ENCODE measurements at places on chromosomes 5 and 9.

DNA sequence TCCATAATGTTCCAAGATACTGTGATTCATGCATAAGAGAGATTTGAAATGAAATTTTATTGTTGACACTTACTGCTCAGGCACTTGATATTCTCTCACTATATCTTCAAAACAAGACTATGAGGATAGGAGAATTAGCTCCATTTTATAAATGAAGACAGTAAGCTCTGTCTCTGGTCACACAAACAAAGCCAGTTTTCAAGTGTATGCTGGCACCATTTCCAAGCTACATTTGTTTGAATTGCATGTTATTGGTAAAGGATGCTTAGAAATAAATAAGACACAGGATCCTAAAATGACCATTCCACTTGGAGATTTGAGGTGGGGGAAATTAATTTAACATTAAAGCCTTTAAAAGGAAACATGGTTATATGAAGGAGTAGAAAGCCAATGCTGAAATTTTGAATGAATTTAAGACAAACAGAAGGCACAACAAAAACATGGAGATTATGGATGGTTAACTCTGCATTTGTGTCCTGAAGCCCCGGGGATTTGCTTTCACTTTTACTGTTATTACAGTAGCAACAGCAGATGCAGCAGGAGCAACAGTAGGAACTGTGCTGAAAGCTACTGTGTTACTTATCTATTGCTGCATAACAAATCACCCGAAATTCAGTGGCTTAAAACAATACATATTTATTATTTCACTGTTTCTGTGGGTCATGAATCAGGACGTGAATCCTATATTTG is 79.7 kb upstream of the ASTN2 start:
- DNase-seq, result no peak

- no peak for DNase-seq
Observed at GRCh38 chr5:54795284-54795683, 190.1 kb downstream of the ESM1 start.

DNA sequence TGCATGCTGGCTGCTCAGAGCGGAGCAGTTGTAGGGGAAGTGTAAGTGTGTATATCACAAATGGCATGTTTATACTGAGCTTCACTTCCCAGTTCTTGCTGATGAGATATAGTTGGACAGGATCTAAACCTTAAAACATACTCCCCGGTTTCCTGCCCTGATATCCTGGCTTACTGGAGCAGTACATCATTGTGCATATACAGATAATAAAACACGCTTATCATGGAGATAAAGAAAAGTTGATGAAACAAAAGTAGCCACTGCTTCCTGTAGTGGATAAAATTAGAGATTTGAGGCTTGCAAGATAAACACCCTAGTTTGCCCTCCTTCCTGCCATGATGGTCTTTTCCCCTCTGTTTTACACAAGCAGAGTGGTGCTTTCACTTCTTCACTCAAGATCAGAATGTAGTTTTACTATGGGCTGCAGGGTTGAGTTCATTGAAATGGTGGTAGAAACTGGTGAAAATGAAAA is 15.0 kb downstream of the NPR3 start:
- DNase-seq, result no peak

GRCh38 chr5:158560170-158560569 is 539.5 kb downstream of the EBF1 start:
- no peak for DNase-seq

- no peak for DNase-seq
Observed at GRCh38 chr5:154234551-154234950, 44.0 kb downstream of the GALNT10 start.

DNA sequence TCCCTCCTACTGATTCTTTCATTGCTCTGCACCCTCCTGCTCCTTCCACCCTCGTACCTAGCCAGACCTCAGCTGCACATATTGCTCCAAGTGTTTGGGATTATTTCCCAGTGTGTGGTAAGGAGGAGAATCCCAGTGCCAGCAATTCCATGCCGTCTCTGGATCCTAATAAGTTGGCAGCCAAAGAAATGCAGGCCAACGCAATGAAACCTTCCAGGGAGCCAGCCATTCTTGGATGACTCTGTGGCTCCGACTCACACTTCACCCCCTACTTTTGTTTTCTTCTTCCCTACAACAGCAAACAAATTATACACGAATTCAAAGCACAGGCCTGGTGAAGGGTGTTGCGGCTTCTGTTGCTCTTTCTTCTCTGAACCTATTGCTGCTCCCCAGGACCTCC is 82.5 kb upstream of the SLC1A3 start:
- DNase-seq, result no peak

DNA sequence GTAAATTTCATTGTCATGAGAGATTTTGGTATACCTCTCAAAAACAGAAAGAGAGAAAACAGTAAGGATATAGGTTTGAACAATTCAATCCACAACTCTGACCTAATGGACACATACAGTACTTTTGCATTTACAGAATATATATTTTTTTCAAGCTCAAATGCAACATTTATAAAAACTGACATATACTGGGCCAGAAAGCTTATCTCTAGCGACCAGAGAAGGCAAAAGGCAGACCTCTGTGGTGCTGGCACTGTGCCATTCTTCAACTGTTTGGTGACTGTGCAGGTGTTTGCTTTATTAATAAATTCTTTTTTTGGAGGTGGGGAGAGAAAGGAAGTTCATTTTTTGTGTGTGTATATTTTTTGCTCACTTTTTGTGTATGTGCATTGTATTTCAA is 6.0 kb upstream of the PLAC8L1 start:
- no peak for DNase-seq

- DNase-seq, result peak; percentile 54
Observed at GRCh38 chr5:79924936-79925893, 65.8 kb downstream of the MTX3 start.

GRCh38 chr5:61884252-61884855 is 421.7 kb upstream of the KIF2A start:
- DNase-seq, result no peak

DNA sequence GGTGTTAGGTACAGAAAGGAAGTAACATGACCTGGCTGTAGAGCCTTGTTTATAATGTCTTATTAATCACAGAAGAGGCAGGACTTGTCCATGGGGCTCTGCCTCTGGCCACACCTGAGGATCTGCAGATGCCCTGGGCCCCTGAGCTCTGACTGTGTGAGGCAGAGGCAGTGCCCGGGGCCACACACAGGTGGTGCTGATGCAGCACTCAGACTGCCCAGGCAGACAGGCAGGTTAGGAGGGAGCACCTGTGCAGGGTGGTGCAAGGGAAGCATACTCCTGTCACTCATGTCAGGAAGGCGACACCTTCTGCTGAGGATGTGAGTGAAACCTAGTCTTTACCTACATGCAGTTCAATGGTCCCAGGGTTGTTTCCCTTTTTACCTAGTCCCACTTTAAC is 88.7 kb downstream of the CFAP90 start:
- DNase-seq, result no peak

DNA sequence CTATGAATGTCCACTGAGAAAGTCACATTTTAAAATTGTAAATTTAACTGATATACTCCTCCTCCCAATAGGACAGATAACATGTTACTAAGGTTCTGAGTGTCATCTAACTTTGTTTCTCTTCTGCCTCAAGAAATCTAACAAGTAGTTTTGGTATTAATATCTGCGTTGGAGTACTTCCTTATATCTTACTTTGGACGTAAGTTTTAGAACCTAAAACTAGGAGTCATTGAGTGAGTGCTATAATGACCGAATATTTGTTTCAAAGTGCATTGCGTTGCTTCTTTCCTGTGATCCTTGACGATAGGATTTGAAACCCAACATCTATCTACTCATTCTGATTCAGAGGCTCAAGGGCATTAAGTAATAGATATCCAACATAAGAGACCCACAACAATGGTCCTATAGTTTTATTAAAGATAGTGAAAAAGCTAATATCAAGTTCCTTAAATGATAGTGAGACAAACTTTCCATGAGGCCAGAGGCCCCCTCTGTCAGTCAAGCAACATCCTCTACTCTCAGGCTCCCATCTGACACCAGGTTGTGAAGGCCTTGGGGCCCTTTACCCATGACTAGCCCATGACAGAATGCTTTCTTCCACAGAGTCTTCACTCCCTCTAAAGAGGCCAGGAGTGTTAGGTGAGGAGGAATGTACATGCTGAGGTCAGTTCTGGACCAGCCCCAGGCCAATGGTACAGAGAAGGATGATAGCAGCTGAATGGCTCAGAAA is 45.3 kb upstream of the MAP3K1 start:
- no peak for DNase-seq

DNA sequence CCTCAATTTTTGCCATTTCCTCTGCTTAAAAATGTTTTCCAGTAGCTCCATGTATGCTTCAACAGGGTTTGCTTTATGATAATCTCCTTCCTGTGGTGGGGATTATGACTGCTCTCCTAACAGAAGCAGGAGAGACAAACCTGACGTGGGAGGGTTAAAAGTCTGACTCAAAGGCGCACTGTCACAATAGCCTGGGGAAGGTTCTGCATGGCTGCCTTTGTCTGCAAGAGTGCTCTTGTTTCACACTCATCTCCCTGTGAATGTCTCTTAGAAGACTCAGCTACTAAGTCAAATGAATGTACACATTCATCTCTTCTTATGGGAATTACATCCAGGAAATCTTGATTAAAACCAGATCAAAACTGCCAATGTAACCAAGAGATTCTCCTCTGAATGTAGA is 90.9 kb upstream of the MTAP start:
- no peak for DNase-seq

- no peak for DNase-seq
Observed at GRCh38 chr5:156778752-156779151, 71.3 kb upstream of the PPP1R2B start.

GRCh38 chr9:8694983-8695588 is 895.5 kb upstream of the DMAC1 start:
- DNase-seq, result no peak

DNA sequence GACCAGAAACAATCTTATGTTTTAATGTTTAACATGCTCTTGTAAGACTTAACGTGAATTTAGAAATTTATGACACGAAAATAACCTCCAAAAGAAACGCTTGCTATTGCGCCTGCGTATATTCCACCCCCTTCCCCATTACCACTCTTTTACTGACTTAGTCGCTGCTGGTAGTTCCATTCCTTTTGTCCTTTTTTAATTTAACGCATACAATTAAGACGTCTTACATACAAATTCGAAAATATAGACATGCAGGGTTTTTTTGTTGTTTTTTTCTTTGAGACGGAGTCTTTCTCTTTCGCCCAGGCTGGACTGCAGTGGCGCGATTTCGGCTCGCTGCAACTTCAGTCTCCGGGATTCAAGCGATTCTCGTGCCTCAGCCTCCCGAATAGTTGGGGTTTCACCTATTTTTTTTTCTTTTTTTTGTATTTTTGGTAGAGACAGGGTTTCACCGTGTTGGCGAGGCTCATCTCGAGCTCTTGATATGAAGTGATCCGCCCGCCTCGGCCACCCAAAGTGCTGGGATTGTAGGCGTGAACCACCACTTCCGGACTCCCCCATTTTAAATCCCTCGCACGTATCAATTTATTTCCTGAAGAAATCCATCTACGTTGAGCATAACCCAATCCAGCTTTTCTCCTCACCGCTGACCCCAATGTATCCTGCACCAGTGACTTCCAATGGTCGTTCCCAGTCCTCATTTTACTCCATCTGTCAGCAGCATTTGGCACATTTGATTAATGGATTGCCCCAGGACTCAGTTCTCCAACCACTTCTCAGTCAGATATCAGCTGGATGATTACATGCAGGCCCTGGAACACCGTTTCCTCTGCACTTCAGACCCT is 684 bp upstream of the MED7 start:
- DNase-seq, result peak; percentile 36

DNA sequence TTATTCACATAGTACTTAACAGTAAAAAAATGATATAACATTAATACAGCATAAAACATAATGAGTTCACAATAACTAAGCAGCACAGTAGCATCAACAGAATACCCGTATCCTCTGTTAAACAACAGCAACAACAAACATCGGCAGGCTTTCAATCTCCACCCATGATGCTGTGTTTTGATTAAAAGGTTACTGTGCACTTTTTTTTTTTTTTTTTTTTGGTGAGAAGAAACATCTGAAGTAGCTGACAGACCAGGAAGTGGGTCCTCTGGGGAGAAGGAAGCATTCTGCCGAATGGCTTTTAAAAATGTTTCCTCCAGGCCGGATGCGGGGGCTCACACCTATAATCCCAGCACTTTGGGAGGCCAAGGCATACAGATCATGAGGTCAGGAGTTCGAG is 282.3 kb downstream of the EPB41L4A start:
- no peak for DNase-seq

DNA sequence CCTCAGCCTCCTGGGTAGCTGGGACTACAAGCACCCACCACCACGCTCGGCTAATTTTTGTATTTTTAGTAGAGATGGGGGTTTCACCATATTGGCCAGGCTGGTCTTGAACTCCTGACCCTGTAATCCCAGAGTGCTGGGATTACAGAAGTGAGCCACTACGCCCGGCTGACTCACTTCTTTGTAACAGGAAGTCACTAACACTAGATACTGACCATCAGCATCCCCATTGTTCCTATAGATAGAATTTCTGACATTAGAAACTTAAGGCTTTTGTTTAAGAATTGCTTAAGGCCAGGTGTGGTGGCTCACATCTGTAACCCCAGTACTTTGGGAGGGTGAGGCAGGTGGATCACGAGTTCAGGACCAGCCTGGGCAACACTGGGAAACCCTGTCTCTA is 42.2 kb downstream of the LEAP2 start:
- no peak for DNase-seq

- DNase-seq, result no peak
Observed at GRCh38 chr5:14439087-14439871, 142.3 kb upstream of the OTULINL start.

GRCh38 chr9:100125910-100126309 is 26.9 kb downstream of the INVS start:
- no peak for DNase-seq

GRCh38 chr9:21995666-21996398 is 1.2 kb downstream of the CDKN2B-AS1 start:
- DNase-seq, result peak; percentile 58

DNA sequence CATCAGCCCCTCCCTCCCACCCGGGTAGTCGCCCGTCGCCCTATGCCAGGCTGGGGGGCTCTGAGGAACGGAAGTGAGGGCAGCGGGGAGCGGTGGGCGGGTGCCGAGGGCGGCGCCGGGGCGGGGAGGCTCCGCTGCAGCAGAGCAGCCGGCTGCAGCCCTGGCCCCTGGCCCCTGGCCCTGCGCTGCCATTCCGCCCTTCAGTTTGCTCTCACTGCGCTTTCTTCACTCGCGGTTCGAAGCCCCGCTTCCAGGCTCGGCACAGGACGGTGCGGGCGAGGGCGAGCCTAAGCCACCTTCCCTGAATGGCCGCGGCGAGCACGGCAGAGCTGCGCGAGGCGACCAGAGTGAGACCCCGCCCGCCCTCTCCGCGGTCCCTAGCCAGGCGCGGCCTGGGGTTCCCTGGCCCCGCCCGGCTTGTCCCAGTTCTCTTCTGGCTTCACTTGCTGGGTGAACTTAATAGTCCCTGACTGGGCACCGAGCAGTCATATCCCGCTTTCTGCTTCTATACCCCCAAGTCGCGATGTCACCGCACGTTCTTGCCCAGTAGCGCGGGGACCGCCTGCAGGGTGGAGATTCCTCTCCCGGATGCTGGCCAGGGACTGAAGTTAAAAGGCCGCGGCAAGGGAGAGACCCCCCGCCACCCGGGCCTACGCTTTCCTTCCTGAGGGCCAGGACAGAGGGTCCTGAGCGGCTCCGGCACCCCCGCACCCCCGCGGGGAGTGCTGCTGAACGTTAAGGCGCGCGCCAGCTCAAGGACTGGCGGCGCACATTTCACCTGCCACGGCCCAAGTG is 623 bp upstream of the TRIM36 start:
- no peak for DNase-seq

All from adrenal gland (tissue), 19 donors.